Muscle of leg (tissue), 16 donors: ENCODE measurements at places on chromosomes 13 and 19. TPM values are rescaled to one million over a fixed set of nuclear protein-coding genes. Genes with fewer than 3 reads are reported as not detected.

FPR1 gene
- 0.66 TPM for total RNA-seq

ATP7B gene
- total RNA-seq = 5.4 TPM

NLRP4 gene
- total RNA-seq = not detected

- peak; percentile 31 for DNase-seq
- no peak overlapping the region for H3K27ac ChIP-seq
- peaks cover 14% of the 10 kb centered on the region for H3K27me3 ChIP-seq
Observed at GRCh38 chr19:19628501-19629134, 598 bp upstream of the LPAR2 start.

DNA sequence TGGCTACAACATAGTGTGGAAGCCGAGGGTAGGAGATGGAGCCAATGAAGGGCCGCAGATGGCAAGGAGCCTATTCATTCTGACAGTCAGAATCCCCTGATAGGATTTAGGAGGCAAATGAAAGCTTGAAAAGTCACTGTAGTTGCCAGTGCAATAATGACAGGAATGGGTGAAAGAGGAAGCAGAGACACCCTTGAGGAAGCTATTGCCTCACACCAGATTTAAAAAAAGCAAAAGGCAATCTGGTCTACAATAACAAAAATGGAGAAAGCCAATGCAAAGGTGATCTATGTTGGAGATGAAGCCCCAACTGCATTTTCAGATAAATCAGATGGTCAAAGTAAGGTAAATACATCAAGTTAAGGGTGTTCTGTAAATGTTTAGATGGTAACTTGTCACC is 158.5 kb downstream of the TUBA3C start:
- no peaks in the 10 kb centered on the region for H3K27me3 ChIP-seq
- H3K36me3 ChIP-seq = no peaks in the 10 kb centered on the region
- DNase-seq = no peak
- H3K27ac ChIP-seq = no peak overlapping the region
- no peak overlapping the region for H3K4me3 ChIP-seq

GRCh38 chr19:19552798-19553197 is 14.7 kb downstream of the CILP2 start:
- H3K27ac ChIP-seq = no peak overlapping the region
- H3K4me1 ChIP-seq = peaks cover 16% of the 10 kb centered on the region
- no peak overlapping the region for H3K4me3 ChIP-seq
- no peaks in the 10 kb centered on the region for H3K36me3 ChIP-seq
- peak; percentile 55 for DNase-seq

GRCh38 chr13:58025821-58026220 is 394.3 kb downstream of the PCDH17 start:
- H3K4me1 ChIP-seq = no peaks in the 10 kb centered on the region
- no peak overlapping the region for H3K4me3 ChIP-seq
- no peaks in the 10 kb centered on the region for H3K36me3 ChIP-seq
- DNase-seq = peak; percentile 22
- H3K27me3 ChIP-seq = no peaks in the 10 kb centered on the region
- no peak overlapping the region for H3K27ac ChIP-seq

DNA sequence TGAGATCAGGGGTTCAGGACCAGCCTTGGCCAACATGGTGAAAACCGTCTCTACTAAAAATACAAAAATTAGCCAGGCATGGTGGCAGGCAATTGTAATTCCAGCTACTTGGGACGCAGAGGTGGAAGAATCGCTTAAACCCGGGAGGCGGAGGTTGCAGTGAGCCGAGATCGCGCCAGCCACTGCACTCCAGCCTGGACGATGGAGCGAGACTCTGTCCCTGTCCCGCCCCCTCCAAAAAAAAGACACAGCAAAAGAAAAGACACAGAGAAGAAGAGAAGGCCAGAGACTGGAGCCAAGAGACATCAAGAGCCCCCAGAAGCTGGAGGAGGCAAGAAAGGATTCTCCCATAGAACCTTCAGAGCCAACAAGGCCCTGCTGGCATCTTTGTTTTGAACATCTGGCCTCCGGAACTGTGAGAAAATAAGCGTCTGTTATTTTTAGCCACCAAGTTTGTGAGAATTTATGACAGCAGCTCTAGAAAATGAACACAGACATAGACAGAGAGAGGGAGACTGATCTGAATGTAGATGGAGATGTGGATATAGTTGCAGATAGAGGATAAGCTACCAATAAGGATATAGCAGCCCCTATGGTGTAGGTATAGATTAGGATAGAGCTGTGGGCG is 25.7 kb upstream of the PNMA8B start:
- peaks cover 5% of the 10 kb centered on the region for H3K4me1 ChIP-seq
- DNase-seq = no peak
- no peaks in the 10 kb centered on the region for H3K27me3 ChIP-seq
- peaks cover 3% of the 10 kb centered on the region for H3K36me3 ChIP-seq
- H3K27ac ChIP-seq = no peak overlapping the region

DNA sequence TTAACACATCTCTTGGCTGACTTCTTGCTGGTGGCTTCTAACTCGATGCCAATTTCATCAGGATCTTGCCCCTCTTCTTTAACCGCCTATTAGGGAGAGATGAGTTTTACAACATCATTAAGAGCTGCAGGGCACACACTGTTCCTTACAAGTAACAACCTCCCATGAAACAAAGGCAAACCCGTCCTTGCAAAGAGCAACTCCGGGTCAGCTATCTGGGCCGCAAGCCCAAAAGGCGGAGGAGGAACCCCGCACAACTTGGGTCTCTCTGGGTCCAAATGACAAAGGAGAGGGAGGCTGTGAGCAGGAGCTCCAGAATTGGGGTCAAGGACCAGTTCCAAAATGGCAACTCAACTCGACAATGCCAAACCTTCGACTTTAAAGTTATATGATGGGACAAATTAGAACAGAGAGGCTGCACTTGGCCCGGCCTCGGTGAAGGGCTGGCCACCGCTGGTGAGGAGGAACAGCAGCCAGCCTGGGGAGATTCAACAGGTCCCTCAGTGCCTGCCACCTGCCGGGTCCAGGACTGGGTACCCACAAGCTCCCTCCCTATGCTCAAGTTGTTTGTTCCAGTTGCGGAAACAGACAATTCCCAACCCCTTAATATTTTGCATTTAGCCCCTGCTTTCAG is 1.1 kb downstream of the SAFB2 start:
- H3K36me3 ChIP-seq = peaks cover 47% of the 10 kb centered on the region
- peak; percentile 28 for DNase-seq
- peak overlapping the region; percentile 91 for H3K4me3 ChIP-seq
- H3K27ac ChIP-seq = peak overlapping the region; percentile 94
- H3K27me3 ChIP-seq = no peaks in the 10 kb centered on the region

- peak; percentile 12 for DNase-seq
- H3K4me3 ChIP-seq = no peak overlapping the region
- no peaks in the 10 kb centered on the region for H3K4me1 ChIP-seq
- no peaks in the 10 kb centered on the region for H3K36me3 ChIP-seq
- H3K27me3 ChIP-seq = no peaks in the 10 kb centered on the region
Observed at GRCh38 chr13:109422161-109422560, 364.2 kb downstream of the IRS2 start.

GRCh38 chr13:74158571-74159352 is 24.6 kb upstream of the KLF12 start:
- DNase-seq = no peak
- H3K36me3 ChIP-seq = no peaks in the 10 kb centered on the region
- no peak overlapping the region for H3K27ac ChIP-seq
- no peak overlapping the region for H3K4me3 ChIP-seq

DNA sequence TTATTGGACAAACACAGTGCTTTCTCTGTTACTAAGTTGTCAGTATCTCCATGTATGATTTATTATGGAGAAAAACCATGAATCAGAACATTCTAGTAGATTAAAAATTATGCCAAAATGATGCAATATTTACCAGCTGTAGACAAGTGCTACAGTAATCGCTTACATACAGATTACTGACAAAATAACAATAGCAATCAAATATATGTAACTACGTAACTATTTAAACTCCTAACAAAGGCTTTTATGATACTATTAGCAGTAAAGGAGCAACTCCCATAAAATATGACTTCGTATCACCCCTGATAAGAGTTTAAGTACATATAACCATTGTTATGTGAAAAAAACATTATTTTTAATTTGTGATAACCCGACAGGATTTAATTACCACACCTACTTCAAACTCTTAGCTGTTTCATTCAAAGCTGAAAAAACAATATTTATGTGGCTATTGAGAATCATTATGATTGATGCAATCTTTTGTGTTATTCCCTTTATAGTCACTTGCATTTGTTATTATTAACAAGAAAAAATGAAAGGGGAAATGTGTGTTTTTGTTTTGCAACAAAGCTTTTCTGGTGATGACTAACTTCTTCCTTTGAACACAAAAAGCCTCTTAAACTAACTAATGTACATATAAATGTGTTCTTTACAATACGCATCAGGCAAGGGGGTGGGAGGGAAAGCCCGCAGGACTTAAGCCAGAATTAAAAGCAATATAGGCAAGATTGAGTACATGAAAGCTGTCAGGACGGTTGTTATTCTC is 147.4 kb downstream of the ABCC4 start:
- no peaks in the 10 kb centered on the region for H3K4me1 ChIP-seq
- H3K4me3 ChIP-seq = no peak overlapping the region

- H3K4me1 ChIP-seq = peaks cover 18% of the 10 kb centered on the region
- peak overlapping the region; percentile 51 for H3K27ac ChIP-seq
- H3K4me3 ChIP-seq = no peak overlapping the region
- H3K36me3 ChIP-seq = peaks cover 79% of the 10 kb centered on the region
Observed at GRCh38 chr13:110506859-110507566, 54.5 kb downstream of the RAB20 start.

GRCh38 chr19:12833738-12834565 is 427 bp downstream of the RTBDN start:
- peaks cover 20% of the 10 kb centered on the region for H3K4me1 ChIP-seq
- peak overlapping the region; percentile 25 for H3K4me3 ChIP-seq

GRCh38 chr13:93927431-93927830 is 552.1 kb downstream of the DCT start:
- H3K27ac ChIP-seq = no peak overlapping the region
- H3K4me1 ChIP-seq = no peaks in the 10 kb centered on the region
- no peaks in the 10 kb centered on the region for H3K36me3 ChIP-seq
- no peaks in the 10 kb centered on the region for H3K27me3 ChIP-seq

DNA sequence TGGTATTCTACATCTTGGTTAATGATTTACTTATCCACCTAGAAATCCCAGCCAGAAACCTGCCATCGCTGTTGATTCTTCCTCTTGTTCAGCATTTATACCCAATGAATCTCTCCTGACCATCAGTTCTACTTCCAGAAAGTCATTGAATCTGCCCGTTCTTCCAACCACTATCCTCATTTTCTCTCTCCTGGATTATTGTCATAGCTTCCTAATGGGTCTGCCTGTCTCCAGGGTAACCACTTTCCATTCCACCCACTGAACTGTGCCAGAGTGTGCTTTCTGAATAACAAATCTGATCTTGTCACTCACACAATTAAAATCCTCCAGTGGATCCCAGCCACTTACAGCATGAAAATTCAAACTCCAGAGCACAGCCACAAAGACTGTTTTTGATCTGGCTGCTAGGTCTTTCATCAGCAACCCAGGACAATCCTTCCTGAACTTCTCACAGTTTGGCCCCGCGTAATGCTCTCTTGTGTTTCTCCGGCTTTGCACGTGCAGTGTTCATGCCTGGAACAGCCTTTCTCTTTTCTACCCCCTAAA is 330.6 kb downstream of the SPRY2 start:
- no peaks in the 10 kb centered on the region for H3K27me3 ChIP-seq
- no peak overlapping the region for H3K4me3 ChIP-seq
- no peak for DNase-seq
- no peak overlapping the region for H3K27ac ChIP-seq
- no peaks in the 10 kb centered on the region for H3K36me3 ChIP-seq

DNA sequence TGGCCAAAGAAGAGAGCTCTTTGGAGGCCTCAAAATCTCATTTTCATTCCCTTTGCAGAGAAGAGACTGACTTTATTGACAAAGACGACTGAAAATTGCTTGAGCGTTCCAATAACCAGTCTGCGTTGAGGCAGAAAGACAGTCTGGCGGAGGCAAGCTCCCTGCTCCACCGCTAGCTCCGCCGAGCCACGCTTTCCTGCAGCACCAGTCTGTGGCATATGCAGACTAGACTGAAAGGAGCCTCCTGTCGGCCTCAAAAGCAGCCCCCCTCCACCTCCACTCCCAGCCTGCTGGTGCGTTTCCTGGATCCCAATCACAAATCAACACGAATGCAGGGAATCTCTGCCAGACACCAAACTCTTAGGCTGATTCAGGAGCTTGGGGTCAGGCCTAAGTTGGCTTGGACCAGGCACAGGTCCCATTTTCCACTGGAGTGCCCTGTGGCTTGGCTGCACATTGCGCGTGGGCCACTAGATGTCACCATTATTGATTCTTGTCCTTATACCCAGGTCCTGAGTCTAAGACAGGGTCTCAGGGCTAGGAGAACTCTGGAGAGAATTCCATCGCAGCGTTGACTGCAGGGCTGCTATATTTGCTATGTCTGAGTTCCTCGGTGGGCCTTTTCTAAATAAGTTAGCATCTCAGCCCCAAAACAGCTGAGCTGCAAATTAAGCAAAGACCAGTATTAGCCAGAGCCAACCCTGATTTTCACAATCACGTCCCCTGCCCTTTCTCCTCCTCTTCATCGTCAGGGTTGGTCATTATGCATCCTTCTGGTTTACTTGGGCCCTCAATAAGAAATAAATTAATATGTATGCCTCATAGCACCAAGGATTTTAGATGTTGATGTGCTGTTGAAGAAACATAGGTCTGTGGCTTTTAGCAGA is 5.2 kb upstream of the ZNF507 start:
- H3K4me3 ChIP-seq = no peak overlapping the region
- no peak overlapping the region for H3K27ac ChIP-seq
- H3K36me3 ChIP-seq = no peaks in the 10 kb centered on the region
- peaks cover 6% of the 10 kb centered on the region for H3K27me3 ChIP-seq

DNA sequence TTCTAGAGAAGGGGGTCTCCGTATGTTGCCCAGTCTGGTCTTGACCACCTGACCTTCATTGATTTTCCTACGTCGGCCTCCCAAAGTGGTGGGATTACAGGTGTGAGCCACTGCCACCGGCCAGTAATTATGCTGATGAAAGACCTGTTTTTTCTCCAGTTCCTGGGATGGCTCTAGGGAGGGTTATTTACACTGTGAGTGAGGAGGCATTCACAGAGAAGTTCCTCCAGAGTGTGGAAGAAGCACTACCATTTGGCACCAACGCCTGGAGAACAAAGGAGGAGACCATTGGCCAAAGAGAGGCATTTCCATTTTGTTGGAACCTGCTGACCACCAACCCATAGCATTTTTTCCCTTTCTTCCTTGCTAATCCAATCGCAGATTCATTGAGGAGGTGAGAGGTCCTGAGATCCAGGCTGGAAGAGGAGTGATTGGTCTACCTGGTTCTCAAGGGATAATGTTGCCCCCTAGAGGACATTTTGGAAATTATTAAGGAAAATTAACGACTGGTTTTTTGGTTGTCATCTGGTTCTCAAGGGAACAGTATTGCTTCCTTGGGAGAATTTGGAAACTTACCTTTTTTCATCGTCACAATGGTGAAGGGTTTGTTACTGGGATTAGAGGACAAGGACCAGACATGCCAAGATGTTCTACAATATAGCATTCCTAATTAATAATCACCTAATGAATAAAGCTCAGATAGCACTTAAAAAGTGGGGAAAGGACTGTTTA is 5.5 kb upstream of the SAE1 start:
- H3K4me3 ChIP-seq = no peak overlapping the region
- H3K27ac ChIP-seq = no peak overlapping the region
- no peaks in the 10 kb centered on the region for H3K36me3 ChIP-seq
